ENCODE measurements at places on chromosomes 4 and X.

DNA sequence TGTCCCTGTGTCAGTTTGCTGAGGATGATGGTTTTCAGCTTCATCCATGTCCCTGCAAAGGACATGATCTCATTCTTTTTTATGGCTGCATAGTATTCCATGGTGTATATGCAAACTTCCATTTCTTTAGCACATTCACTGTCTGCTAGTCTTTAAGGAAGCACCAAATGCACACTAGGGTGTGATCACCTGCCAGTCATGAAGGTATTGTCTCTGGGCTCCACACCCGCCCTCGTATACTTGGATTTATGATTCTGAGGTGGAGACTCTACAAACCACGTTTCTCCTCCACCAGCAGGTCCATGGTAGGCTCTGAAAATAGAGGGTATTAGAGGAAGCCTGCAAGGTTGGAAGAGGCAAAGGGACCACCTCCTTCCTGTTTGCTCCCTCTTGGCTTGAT lies 75.9 kb upstream of the MAML3 start:
- DNase-seq = no peak

GRCh38 chr4:78551420-78552351 lies at the start of gene ANXA3:
Gene ANXA3 (plus strand): TSS chr4:78551770. CDS start chr4:78554474, 2,704 bp downstream.
- peak; percentile 81 for DNase-seq

DNA sequence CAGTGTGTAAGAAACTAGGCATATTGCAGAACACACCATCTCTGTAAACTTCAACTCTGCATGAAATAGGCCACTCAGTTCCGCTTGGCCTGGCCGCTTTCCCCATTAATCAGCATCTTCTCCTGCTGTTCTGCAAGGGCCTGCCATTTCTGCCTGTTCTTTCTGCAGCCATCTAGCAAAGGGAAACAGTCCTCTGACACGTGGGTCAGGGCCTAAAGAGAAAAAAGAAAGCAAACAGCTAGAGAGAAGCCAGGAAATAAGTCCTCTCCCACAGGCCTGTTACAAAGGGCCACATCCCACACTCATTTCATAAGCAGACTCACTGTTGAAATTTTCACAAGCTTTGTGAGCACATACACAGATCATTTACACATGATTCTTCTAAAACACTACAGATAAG lies 130.1 kb downstream of the PDE5A start:
- DNase-seq = no peak

- DNase-seq = no peak
These were observed 220.7 kb downstream of the HEPH start for GRCh38 chrX:66384722-66385121.

DNA sequence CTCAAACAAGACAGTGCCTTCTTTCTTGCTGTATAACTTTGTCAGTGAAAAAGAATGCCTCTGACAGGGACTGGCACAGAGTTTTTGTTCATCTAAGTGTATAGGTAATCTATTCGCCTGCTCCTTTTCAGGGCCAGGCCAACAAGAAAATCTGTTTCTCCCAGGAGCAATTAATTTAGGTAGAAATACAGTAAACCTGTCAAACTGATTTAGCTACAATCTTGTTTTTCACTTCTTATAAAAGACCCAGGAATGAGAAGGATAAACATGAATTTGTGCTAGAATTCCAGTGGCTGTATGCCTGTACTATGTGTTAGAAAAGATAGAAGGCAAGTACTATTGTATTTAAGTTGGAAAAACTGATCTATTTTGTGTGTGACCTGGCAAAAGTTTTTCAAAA lies 6.1 kb downstream of the TMA16 start:
- no peak for DNase-seq

- peak; percentile 67 for DNase-seq
These were observed 114.6 kb downstream of the CPE start for GRCh38 chr4:165493359-165493758.

DNA sequence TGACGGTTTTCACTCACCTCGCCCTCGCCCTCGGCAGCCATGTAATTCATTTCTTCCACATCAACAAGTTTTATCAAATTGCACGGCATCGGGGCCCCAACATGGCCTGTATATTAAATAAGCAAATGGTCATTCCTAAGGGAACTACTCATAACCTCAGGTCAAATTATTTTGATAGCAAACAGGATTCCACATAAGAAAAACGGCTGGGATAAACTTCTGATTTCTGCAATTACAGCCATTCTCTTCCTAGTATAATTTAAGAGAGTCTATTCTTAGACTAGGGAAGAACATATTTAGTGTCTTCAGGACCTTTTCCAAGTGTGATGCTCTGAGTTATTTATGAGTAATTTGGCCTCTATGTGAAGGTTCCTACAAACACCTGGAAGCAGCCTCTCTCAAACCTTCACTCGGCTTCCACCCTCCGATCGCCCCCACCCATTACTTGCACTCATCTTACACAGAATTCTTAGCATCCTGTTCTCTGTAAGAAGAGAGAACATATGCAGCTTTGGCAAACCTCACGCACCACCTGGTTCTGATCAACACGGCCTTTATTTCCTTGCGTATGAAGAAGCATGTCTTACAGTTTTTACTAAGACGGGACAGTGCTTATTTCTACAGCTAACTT lies 29.4 kb upstream of the CENPU start:
- no peak for DNase-seq

DNA sequence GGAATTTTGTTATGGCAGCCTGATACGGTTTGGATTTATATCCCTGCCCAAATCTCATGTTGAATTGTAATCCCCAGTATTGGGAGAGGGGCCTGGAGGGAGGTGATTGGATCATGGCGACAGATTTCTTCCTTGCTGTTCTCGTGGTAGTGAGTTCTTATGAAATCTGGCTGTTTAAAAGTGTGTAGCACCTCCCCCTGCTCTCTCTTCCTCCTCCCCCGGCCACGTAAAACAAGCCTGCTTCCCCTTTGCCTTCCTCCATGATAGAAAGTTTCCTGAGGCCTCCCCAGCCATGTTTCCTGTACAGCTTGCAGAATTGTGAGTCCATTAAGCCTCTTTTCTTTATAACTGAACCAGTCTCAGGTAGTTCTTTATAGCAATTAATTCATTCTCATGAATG lies 37.9 kb downstream of the SUPT20HL2 start:
- DNase-seq = no peak

- DNase-seq = peak; percentile 29
These were observed 2.9 kb downstream of the OTUD4 start for GRCh38 chr4:145177511-145177905.

GRCh38 chr4:85995361-85995760 lies 364.5 kb downstream of the MAPK10 start:
- DNase-seq = no peak

GRCh38 chr4:28518561-28519165 lies 1658.0 kb downstream of the STIM2 start:
- peak; percentile 32 for DNase-seq

DNA sequence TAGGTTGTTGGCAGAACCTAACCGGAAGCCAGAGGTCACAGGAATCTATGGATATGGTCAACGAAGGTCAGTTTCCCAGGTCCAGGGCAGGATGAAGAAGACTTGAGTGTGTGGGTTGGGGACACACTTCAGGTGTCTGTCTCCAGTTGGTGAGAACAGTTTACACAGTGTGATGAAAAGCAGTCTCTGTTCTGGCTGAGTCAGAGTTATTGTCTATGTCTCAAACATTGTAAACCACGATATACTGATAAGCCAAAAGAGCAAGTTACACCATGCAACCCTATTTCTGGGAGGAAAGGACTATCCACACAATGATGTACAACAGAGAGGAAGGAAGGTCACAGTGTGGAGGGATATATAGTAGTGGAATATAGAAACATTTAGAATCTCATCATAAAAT lies 187.1 kb upstream of the C1QTNF7 start:
- DNase-seq = peak; percentile 4

DNA sequence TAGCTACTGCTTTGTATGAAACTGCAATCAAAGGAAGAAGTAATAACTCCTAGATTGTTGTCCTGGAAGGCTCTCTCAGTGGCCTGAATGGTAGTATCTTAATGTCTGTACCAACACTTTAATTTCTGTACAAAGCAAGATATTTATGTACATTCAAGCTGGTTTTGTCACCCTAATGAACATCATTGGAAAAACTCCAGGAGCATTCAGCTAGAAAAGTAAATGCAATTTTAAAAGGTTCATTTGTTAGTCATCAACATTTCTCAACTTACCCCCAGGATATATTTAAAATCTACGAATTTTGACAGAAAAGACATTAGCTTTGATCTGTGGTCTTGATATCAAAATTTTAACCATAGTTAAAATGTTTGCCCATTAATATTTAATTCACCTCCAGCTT lies 80.0 kb upstream of the FGF13 start:
- DNase-seq = no peak

DNA sequence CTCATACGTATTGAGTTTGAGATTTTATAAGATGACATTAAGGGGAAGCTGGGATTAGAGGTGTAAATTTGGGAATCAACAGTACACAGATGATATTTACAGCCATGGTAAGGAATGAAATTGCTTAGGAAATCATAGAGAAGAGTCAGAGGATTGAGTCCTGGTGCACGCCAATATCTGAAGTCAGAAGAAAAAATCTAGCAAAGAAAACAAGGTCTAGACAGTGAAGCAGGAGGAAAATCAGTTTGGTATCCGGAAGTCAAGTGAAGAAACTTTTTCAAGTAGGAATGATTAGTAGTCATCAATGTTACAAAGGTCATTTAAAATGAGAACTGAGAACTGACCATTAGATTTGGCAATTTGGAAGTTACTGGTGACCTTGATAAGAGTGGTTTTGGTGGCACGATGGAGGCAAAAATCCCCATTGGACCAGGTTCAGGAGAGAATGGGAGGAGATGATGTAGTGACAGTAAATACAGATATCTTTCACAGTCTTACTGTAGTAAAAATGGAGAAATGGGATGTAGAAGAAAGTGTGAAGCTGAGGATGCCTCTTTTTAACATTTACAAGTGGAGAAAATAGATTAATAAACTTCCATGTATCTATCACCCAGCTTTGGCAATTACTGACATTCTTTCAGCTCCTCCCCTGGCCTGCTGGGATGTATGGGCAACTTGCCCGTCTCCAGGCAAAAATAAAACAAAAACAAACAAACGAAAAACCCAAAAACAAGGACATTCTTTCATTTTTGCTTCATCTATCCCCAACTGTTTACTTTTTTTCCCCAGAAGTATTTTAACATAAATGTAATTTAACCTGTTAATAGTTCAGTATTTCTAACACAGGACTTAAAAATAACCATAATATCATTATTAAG lies 11.4 kb upstream of the GPR34 start:
- DNase-seq = no peak

DNA sequence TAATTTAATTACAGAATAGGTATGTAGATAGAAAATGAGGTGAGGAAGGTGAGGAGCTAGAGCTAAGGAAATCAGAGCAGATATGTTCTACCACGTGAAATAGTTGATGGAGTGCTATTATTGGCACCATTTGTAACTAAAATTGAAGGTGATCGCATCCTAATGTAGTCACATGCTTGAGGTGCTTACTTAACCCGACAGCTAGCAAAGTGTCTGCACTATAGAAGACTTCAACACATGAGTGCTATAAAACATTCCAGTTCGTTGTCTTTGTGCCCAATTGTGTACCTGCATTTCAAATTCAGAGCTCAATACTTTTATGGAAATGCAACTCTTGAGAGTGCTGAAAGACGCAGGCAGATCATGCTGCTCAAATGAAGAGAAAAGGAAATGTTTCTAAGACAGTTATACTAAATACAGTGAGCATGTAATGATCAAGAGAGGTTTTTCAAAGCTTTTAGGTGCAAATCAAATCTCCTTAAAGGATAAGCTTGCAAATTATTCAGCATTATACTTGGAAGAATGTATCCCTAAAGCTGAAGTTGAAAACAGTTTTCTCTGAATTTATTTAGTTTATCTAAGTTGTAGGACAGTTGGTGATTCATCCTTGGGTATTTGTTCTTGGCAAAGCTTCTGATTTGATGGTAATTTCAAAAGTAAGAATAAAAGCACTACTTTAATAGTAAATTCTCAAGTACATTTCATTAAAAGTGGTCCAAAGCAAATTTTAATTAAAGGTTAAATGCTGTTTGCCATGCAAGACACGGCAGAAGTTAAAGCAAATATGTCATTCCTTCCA lies 223.9 kb upstream of the EPHA5 start:
- DNase-seq = no peak

GRCh38 chr4:184280137-184280536 lies 62.5 kb upstream of the ENPP6 start:
- DNase-seq = no peak

DNA sequence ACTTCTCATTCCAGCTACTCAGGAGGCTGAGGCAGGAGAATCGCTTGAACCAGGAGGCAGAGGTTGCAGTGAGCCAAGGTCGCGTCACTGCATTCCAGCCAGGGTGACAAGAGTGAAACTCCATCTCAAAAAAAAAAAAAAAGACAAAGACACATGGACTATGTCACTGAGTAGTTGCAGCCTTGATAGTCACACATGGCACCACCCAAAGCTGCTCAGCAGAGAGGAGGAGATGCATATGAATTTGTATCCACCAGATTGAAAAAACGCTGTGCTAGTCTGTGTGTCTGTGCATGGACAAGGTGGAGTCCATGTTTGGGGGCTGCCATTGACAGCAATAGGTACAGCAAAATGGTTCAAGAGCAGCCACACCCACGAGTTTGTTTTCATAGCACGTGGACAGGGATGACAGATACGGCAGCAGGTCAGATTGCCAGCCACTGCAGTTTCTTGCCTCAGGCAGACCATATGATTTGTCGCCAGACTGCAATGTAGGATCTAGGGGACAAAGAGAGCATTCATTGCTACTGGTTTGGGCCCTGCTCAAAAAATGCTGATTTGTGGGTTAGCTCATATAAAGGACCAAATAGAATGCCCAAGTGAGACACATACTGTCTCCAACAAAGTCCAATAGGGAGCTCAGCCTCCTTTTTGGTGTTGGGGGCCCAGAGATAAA lies 89.9 kb downstream of the CEP135 start:
- no peak for DNase-seq

- no peak for DNase-seq
These were observed 183.1 kb downstream of the HS6ST2 start for GRCh38 chrX:132775263-132775823.

DNA sequence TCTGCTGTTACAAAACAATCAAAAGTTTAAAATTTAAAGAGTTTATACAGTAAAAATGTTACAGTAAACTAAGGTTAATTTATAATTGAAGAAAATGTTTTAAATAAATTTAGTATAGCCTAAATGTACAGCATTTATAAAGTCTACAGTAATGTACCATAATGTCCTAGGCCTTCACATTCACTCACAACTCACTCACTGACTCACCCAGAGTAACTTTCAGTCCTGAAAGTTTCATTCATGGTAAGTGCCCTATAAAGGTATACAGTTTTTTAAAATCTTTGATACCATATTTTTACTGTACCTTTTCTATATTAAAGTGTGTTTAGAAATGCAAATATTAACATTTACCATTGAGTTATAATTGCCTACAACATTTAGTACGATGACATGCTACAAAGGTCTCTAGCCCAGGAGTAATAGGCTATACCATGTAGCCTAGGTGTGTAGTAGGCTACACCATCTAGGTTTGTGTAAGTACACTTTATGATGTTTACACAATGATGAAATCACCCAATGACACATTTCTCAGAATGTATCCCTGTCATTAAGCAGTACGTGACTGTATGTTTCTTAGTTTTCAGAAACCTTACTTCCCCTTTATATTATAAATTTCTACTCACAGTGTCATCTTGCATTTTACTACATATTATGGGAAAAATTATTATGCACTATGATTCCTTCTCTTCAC lies 320.8 kb downstream of the ADAM29 start:
- DNase-seq = peak; percentile 10
